ENCODE measurements at places on chromosomes 7 and 10.

DNA sequence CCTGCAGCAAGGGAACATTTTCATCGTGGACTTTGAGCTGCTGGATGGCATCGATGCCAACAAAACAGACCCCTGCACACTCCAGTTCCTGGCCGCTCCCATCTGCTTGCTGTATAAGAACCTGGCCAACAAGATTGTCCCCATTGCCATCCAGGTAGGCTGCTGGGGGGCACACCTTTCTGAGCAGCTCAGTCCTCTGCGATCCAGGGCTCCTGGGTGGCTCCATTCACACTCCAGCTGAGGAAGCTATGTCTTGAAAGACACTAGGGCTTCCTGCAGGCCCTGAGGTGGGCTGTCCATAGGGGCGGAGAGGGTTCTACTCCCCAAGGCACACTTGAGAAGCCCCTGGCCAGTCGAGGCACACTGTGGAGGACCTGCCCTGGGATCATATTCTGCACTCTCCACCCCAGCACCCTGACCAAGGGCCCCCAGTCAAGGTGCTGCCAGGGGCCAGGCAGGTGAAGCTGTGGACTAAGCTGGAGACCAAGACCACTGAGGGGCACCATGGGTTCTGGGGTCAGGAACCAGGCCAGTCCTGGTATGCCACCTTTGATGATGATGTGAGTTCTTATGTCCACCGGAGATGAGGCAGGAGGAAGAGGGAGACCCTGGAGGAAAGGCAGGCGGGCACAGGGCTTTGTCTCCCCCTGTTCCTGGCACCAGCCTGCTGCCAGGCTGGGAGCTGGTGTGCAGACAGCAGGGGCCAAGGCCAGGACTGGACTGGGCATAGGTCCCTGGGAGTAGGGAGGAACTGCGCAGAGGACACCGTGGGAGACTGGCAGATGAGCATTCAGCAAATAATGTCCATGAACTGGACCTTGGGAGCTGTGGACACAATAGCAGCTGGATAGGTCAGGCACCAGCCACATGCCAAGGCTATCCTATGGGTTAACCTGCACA lies 54.8 kb downstream of the ALOX5 start:
- no peak for DNase-seq

- DNase-seq: no peak
These were observed 64.9 kb downstream of the USP6NL start for GRCh38 chr10:11546581-11546980.

- DNase-seq: no peak
These were observed 51.1 kb downstream of the SPOCK2 start for GRCh38 chr10:72037266-72037665.

- DNase-seq: no peak
These were observed 306.3 kb downstream of the C7orf25 start for GRCh38 chr7:42605406-42606192.

GRCh38 chr10:117638200-117638599 lies 95.7 kb downstream of the EMX2 start:
- no peak for DNase-seq

GRCh38 chr7:101124376-101125056 lies 2.4 kb upstream of the SERPINE1 start:
- no peak for DNase-seq

DNA sequence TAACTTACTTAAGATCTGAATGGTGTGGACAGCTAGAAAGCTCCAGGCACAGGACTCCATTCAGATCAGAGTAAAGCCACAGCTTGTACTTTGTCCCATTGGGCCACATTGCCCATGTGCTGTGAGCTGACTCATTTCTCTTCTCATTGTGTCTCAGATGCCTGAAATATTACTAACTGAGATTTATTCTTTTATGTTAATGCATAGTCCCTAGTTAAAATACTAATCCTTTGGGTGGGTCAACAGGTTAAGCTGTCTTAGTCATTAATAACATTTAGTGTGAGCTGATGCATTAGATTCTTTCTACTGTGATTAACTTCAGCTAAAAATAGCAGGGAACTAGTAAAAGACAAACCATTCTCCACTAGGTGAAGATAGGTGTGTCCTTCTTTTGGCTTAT lies 104.7 kb upstream of the ARMC3 start:
- DNase-seq: no peak

Measured in right lobe of liver (tissue), 6 donors.